Fibroblast of skin of right biceps (primary cell): ENCODE measurements at places on chromosomes 5 and 9.

DNA sequence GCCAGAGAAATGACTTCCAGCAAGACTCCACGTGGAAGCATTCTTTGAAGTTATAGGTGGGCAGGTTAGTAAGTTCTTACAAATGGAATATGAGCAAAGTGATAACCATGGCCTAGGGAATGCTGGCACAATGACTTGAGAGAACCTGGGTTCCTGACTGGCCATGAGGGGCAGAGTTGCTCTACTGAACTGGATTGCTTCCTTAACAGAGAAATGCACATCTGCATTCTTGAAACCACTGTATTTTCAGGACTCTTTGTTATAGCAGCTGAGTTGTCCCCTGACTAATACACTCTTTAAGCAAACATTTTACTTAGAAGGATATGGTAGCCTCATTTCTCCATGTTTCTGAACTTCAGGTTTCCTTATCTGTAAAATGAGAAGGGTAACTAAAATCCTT is 108.3 kb upstream of the GNA14 start:
- no peak for DNase-seq

DNA sequence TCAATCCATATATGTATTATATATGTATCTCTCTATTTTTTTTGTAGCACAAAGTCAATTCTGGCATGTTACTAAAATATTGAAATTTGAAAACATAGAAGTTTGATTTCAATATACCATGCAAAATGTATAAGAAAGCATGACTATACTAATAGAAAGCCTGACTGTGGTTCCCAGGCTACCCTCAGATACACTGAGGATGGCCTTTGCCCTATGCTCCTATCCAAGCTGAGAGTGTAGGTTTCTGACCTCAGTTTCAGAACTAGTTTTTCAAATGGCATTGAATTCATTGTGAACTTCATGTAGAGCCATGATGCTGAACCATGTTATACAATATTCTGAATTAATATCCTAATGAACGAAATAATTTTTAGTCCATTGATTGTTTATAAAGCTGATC is 220.4 kb upstream of the IZUMO3 start:
- no peak for DNase-seq

- DNase-seq, result no peak
These were observed 295.5 kb upstream of the WWC1 start for GRCh38 chr5:167995844-167996425.

GRCh38 chr5:59816654-59817300 is 76.7 kb downstream of the PDE4D start:
- DNase-seq, result no peak

DNA sequence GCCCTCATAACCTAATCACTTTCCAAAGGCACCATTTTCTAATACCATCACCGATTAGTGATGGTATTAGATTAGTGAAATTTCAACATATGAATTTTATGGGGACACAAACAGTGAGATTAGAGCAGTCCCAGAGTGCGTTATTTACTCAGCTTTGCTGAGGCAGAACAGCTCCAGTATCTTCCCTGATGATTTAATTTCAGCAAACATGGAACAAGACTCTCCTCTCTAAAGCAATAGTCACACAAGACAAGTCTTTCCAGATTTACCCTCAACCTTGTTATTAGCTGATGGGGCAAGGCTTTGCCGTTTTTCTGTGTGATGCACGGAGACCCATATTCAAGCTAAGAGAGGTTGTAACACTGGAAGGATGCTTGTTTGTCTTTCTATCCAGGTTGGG is 333.4 kb downstream of the FBXL7 start:
- no peak for DNase-seq

- no peak for DNase-seq
These were observed 80.1 kb downstream of the MTREX start for GRCh38 chr5:55387865-55388264.

DNA sequence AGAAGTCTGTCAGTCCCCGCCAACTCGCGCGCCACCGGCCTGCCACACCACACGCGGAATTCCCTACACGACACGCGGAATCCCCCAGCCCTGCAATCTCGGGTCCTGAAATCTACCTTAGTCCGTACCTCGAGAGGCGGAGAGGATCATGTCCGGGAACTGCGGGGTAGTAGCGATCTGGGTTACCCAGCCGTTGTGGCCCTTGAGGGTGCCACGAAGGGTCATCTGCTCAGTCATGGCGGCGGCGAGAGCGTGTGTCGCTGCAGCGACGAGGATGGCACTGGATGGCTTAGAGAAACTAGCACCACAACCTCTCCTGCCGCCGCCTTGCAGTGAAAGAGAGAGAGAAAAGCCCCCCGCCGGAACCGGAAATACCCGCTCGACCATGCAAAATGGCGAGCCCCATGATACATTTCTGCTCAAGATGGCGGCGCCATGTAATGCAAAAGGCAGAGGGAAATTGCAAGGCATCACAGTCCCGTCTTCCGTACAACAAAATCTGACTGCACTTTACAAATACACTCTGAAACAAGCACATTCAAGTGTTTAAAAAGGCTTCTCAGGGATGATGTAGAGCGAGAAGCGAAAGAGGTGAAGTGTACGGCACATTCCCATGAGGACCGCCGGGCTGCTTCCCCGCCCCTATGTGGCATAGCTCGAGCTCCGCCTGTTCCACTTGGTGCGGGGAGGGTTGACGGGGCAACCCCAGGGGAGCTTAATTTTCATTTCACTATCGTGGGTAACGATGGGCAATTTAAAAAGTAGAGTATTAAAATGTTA is at the start of gene RACK1:
Gene RACK1, minus strand, starts transcription at position 343 of the 780 bp plus-strand sequence. Its CDS starts 106 bp downstream, at position 237.
- DNase-seq, result peak; percentile 92

GRCh38 chr9:2904242-2904930 is 60.5 kb upstream of the PUM3 start:
- DNase-seq, result no peak

DNA sequence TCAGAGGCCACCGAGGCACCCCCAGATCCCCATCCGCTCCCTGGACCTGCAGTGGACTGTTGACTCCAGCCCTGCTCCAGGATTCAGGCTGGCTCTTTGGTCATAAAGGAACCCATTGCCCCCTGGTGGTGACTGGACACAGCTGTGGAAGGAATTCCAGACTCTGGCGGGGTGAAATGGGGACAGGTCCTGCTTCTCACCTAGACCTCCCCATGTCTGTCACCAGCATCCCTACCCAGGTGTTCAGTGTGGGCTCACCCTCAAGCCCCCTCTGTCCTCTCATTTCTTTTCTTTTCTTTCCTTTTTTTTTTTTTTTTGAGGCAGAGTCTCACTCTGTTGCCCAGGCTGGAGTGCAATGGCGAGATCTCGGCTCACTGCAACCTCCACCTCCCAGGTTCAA is 25.5 kb upstream of the STXBP1 start:
- peak; percentile 74 for DNase-seq

- peak; percentile 56 for DNase-seq
These were observed 122.8 kb upstream of the TBC1D2 start for GRCh38 chr9:98378206-98378780.

DNA sequence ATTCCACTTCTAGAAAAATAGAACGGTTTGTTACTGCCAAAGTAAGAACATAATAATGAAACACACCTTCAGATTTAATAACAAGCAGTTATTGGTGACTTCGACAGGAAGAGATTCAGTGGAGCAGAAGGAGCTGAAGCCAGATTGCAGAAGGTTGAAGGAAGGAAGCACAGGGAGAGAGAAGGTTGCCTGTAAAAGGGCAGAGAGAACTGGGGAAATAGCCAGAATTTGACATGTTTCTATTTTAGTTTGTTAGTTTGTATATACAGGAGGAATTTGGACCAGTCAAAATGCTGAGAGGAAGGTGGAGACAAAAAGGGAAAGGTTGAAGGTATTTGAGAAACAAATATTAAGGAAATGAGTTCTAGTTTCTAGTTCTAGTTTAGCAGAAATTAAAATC is 269.2 kb upstream of the ELAVL2 start:
- no peak for DNase-seq

- no peak for DNase-seq
These were observed 114.5 kb downstream of the RXRA start for GRCh38 chr9:134440636-134441226.

DNA sequence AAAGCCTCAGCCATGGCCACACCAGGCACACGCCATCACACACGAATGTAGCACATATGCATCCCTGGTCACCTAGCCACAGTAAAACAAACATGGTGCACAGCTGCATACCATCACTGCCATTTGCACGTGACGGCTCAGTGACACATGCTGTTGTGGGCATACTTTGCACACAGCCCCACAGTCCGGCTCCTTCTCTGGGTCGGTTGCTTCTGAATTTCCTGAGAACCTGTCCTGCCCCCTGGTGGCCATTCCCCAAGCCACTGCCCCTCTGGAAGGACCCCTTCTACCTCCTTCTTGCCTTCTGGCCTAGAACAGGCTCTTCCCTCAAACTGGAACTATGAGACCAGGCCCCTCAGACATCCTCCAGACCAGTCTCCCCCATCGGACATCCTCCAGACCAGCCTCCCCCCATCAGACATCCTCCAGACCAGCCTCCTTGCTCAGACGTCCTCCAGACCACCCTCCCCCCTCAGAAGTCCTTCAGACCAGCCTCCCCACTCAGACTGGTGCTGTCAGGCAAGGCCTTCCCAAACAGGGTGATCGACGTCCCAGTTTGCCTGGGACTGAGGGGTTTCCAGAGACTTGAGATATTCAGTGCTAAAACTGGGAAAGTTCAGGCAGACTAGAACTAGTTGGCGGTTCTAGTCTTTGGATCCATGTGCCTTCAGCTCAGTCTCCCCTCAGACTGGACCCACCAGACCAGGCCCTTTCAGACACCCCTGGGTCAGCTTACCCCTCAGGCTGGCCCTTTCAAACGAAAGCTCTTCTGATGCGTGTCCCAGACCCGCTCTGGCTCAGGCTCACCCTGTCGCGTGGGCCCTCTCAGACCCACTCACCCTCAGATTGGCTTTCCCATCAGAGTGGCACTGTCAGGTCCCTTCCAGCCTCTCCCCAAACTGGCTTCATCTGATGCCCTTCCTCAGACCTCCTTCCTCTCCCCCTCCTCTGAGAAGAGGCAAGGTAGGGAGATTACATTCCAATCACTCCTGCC is 24.3 kb upstream of the ENHO start:
- peak; percentile 75 for DNase-seq

- DNase-seq, result peak; percentile 53
These were observed 100.7 kb downstream of the GAS1 start for GRCh38 chr9:86846656-86847055.

- DNase-seq, result peak; percentile 66
These were observed 825 bp upstream of the TOR4A start for GRCh38 chr9:137276473-137277328.

GRCh38 chr5:81397176-81397575 is 3.2 kb upstream of the ACOT12 start:
- peak; percentile 38 for DNase-seq

DNA sequence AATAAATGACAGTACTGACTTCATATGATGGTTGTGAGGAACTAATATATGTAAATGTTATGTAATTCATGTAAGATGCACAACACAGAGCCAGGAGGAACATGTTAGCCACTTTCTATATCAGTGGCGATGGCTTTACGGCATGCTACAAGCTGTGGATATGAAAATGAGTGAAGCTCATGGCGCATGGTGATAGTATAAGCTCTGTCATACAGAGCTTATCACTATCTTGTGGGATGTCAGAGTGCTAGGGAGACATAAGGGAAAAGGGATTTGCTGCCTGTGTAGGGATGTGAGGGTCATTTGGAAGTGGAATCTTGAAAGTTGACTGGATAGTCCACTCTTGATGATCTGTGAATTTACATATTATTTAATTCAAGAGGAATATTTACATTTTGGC is 13.6 kb downstream of the CPEB4 start:
- no peak for DNase-seq

GRCh38 chr5:148385094-148385493 is 1.3 kb downstream of the FBXO38 start:
- DNase-seq, result no peak

DNA sequence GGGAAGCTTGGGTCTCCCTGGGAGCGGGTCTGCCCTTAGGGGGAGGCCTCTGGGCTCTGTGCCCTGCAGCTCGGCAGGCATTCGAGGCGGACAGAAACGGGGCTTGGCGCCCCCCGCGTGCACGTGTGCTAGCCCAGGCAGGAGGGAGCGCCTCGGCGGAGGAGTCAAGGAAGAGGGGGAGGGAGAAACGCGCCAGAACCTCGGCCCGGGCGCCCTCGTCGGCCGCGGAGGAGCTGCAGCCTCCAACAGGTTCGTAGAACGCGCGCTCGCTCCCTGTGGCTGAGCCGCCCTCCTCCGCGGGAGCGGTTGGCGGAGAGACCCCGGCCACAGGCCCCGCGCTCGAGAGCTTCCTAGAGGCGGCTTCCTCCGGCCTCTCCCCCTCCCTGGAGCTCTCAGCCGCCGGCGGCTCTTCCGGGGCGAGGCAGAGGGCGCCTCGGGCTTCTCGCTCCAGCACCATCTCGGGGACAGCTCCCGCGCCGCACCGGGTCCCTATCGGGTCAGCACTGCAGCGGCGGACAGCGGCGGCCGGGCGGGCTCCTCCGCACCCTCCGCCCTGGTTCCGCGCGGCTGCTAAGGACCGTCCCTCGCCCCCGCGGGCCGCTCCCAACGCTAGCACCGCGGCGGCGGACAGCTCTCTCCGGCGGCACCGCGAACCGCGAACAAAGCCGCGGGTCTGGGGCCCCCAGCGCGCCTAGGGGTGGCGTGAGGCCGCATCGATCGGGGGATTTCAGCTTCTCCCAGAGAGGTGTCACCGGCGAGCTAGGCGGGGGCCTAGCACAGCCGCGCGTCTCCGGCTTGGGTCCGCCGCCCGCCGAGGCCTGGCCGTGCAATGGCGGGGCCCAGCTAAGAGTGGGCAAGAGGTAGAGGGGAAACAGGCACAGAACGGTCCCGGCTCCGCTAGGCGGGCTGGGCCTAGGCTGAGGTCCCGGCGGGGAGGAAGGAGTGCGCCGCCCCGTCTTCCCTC is 74.6 kb upstream of the CPLX2 start:
- DNase-seq, result peak; percentile 82

GRCh38 chr9:110146373-110146772 is 61.6 kb downstream of the C9orf152 start:
- DNase-seq, result peak; percentile 70

DNA sequence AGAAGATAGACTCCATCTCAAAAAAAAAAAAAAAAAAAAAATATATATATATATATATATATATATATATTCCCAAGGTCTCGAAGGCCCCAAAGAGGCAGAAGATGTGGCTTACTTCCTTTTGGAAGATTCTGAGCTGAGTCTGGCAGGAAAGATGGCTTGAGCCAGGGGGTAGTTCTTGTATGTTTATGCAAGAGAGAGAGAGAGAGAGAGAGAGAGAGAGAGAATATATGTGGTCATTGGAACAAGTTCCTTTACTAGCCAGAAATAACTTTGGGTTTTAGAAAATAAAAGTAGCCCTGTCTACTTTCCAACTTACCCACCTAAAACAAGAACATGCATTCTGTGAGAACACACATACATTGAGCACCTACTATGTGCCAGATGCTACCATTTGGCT is 17.6 kb downstream of the NCS1 start:
- DNase-seq, result peak; percentile 76

- DNase-seq, result no peak
These were observed 55.9 kb downstream of the TMEM215 start for GRCh38 chr9:32839013-32839885.
